PC-9 (cell line): ENCODE measurements at places on chromosomes 6 and 20.
A peak's percentile ranks its signal among the peaks of the same experiment; 100 is the strongest.

DNA sequence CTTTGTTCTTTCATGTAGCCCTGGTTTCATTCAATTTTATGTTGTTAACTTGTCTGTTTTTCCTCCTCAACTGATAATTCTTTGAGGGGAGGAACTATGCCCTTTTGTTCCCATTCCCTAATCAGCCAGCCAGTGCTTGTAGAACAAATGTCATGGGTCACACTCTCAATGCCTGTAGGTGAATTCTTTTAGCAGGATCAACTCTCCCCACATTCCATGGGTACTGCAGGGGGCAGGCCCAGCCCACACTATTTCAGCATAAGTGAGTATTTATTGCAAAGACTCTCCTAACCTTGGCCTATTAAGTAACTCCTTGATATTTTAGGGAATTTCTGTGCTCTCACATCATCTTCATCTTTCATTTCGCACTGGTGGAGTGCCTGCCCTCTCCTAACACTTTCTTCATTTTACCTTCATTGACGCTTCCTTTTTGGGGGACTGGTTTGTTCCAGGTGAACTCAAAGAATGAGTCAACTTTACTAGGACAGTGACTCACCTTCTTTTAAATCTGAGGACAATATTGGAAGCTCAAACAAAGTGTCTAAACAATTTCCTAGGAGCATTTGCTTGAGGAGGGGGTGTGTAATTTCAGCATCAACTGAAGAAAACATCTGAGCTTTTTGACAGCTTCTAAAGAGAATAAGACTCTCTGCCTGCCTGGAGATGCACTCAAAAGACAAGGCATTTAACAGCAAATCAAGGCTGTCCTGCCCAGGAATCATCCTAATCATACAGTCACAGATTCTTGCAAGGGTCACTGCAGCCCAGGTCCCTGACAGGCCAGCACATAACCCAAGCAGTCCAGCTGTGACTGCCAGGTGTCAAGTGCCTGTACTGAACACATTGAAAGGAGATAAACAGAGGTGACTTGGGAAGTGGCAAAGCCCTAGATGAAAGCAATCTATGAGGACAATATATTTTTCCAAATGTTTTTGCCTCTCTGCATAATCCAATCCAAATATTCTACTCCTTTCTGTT lies 263.9 kb upstream of the PRND start:
- DNase-seq, result peak; percentile 39

- no peak for DNase-seq
Measured at GRCh38 chr6:28867086-28867409, 56.7 kb downstream of the TRIM27 start.

- DNase-seq, result no peak
Measured at GRCh38 chr6:43013097-43013842, 476 bp downstream of the MEA1 start.

DNA sequence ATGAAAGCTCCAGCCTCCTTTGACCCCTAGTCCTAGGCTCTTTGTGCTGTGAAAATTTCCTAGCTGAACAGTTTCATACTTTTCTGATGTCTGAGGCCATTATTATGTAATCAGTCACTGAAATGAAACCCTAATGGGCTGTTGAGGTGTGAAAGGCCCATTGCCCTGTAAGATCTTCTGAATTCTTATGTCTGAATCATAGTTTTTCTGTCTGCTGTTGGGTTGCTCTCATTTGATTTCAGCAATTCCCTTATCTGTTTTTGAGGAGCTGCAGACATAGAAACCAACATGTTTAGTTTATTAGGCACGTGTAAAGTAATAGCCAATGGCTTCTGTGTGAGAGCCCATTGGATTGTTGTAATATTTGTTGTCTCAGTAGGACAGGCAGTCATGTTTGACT lies 118.1 kb downstream of the EYA4 start:
- no peak for DNase-seq

DNA sequence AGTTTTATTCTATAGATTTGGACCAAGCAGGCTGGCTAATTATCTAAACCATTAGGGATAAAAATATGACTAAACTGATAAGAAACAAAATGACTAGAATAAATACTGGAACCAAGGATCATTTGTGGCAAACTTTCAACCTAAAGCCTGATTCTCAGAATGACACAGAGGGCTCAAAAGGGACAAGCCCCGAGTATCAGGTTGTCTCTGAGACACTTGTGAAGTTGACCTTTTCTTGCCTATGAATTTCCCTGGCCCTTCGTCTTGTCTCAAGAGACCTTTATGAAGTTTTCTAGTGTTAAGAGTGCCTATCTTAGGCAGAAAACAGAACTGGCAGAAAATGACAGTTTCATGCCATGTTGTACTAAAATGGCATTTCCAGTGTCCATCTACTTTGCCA lies 68.3 kb downstream of the IMPG1 start:
- no peak for DNase-seq

GRCh38 chr6:24868765-24869164 lies 67.0 kb downstream of the RIPOR2 start:
- DNase-seq, result no peak

- no peak for DNase-seq
Measured at GRCh38 chr6:88455317-88455716, 289.2 kb upstream of the CNR1 start.

GRCh38 chr6:47710295-47710694 lies 11.9 kb downstream of the ADGRF4 start:
- no peak for DNase-seq

- no peak for DNase-seq
Measured at GRCh38 chr6:44972709-44973108, 355.4 kb upstream of the RUNX2 start.

DNA sequence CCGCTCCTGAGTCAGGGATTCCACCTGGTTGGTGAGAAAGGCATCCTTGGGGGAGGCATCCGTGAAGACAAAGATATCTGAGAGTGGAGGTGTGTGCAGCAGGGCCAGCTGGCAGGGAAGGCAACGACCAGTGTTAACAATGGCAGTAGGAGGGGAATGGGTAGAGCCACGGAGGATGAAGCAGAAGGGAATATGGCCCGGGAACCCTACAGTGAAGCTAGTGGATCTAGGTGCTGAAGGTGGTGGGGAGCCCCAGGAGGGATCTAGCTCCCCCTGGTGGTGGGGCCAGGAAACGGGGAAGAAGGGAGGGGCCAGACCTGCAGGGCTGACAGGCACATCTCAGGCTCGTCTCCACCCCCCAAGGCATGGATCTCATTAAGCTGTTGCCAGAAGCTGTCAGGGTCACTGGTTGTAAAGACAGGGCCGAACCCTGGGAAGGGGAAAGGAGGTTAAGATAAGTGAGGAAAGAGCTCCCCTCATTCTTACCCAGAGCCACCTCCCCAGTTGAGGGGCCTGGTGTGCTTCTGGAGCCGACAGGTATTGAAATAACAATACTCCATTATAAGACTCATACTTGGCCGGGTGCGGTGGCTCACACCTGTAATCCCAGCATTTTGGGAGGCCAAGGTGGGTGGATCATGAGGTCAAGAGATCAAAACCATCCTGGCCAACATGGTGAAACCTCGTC lies 7.3 kb downstream of the VWA7 start:
- DNase-seq, result peak; percentile 83

GRCh38 chr6:41269166-41269565 lies 17.3 kb downstream of the TREM1 start:
- no peak for DNase-seq

DNA sequence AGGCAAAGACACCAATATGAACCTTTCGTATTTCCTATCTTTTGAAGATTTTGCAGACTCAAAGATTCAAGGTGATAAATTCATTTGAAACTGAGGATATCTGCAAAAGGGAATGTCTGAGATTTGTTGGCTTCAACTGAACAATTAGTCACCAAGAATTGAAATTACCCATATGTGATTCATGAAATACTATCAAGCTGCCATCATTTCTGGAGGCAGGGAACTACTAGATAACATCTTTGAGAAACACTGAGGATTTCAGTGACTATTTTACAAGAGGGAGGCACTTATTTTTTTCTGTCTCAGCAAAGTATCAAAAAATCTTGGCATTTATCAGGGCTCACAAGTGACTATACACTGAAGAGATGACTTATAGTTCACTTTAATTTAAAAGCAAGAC lies 39.8 kb upstream of the MMS22L start:
- no peak for DNase-seq

GRCh38 chr6:136969930-136970329 lies 47.8 kb downstream of the SLC35D3 start:
- DNase-seq, result no peak

GRCh38 chr6:38371881-38372280 lies 267.8 kb downstream of the BTBD9 start:
- no peak for DNase-seq

GRCh38 chr20:41645372-41645771 lies 27.2 kb upstream of the CHD6 start:
- no peak for DNase-seq

- DNase-seq, result no peak
Measured at GRCh38 chr20:19440660-19441527, 228.5 kb downstream of the SLC24A3 start.

DNA sequence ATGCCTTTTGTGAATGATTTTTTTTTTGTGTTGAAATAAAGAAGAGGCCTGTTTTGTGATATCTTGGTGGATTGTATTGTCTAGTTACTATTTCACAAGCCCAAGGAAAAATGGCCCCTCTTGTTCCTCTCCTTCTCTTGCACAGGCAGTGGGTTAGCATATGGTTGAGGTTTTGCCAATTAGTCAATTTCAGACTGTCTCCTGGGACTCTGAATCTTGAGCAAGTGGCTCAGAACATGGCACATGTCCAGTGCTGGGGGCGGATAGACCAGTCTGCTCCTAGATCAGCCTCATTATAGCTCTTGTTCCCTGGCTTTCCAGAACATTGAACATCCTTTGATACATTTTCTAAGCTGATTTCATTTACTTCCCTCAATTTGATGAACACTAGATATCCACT lies 589.2 kb downstream of the PHF3 start:
- no peak for DNase-seq

- DNase-seq, result no peak
Measured at GRCh38 chr20:58630063-58630462, 21.0 kb upstream of the STX16 start.

DNA sequence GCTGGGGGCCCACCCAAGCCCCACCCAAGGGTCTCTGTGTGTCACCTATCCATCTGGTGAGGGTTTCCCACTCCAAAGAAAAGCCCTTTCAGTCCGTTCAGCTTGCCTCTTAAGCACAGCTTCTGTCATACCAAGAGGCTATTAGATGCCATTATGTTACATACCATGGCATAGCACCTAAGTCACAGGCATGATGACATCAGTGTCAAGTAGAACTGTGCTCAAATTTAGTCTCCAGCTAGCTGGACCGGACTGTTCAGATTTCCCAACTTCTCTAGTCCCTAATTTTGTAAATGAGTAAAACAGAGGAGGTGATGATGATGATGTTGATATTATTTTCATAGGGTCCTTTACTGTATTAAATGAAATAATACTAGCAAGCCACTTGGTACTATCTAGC lies 19.2 kb upstream of the PLEKHG1 start:
- DNase-seq, result no peak

DNA sequence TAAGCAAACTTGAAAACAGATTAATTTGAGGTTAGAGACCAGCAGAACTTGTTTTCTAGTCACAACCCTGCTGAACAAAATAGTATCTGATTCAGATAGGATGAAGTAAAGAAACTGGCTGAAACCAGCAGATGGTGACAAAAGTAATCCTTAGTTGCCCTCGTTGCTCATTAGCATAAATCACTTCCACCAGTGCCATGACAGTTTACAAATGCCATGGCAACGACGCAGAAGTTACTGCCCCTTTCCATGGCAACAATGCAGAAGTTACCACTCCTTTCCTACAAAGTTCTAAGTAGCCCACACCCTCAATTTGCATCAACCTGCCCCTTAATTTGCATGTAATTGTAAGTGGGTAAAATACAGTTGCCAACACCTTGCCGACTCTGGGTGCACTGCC lies 23.7 kb downstream of the SNRPB start:
- DNase-seq, result no peak

GRCh38 chr20:24700166-24700860 lies 230.9 kb downstream of the SYNDIG1 start:
- no peak for DNase-seq

- no peak for DNase-seq
Measured at GRCh38 chr20:56173438-56173837, 75.1 kb upstream of the MC3R start.

DNA sequence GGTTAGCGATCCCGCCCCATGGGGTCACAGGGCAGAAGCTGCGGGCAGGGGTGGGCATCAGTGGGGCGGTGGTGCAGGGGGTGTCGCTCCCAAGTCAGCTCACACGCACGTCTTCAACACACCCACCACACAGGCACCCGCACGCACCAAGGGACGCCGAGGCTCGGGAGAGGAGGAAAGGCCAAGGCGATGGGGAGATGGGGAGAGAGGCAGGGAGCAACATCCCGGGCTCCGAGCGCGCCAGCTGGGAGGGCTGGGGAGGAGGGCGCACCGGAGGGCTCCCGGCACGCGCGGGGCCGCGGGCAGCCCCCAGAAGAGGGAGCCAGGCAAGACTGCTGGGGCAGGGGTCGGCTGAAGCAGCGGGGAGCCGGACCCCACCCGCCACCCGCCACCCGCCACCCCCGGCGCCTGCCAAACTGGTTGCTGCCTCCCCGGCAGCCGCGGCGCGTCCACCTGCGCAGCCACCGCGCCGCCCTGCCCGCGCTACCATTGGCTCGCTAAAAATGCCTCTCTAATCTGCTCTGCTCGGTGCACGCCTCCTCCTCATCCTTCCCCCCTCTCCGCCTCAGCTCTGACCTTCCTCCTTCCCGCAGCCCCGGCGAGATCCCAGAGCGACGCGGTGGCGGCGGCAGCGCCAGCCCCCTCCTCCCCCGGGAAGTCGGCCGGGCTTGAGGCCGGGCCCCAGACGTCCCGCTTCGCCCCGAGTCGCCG lies at the start of gene PACSIN1:
Gene PACSIN1 (plus strand): TSS at position 546 of the 711 bp plus-strand sequence. CDS start 60,230 bp downstream, outside the sequence.
- peak; percentile 53 for DNase-seq

DNA sequence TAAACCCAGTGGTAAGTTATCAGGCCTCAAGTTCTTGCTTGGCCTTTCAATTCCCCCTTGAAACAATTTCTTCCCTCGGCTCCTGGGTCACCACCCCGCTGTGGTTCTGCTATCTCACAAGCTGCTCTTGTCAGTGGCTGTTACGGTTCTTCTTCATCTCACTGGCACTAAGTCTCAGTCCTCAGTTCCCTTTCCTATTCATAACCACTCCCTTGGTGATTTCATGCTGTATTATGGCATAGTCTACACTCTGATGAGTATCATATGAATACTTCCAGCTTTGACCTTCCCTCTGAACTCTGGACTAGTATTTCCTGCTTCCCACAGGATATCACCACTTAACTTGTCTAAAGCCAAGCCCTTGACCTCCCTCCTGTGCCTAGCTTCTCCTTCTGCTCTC lies 7.9 kb downstream of the TAAR1 start:
- no peak for DNase-seq

- no peak for DNase-seq
Measured at GRCh38 chr6:162733489-162733888, 5.7 kb downstream of the PACRG start.

GRCh38 chr6:167056370-167056769 lies 57.2 kb downstream of the CEP43 start:
- DNase-seq, result no peak

DNA sequence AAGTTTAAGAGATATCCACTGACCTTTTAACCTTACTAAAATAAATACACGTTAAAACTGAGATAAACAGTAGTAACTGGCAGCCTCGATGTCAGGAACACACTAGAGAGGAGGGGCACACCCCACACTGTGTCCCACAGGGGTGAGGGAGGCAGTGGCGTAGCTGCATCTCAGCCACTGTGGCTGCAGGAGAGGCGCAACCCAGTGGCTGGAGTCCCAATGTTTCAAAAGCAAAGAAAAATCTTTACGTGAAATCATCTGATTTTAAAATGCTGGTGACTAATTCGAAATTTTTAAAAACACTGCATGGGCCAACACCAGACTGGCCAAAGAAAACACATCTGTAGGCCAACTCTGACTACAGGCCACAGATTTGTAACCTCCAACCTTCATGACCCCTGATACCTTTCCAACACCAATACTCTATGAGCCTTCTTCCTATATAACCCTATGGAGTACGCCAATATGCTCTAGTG lies 54.7 kb downstream of the TRAM2 start:
- no peak for DNase-seq
